ENCODE measurements at places on chromosomes 16 and 17.

GRCh38 chr17:82463925-82464566 is 5.5 kb downstream of the NARF start:
- no peak for DNase-seq

- DNase-seq = no peak
These were observed 17.1 kb upstream of the ATP6V0A1 start for GRCh38 chr17:42441371-42442195.

DNA sequence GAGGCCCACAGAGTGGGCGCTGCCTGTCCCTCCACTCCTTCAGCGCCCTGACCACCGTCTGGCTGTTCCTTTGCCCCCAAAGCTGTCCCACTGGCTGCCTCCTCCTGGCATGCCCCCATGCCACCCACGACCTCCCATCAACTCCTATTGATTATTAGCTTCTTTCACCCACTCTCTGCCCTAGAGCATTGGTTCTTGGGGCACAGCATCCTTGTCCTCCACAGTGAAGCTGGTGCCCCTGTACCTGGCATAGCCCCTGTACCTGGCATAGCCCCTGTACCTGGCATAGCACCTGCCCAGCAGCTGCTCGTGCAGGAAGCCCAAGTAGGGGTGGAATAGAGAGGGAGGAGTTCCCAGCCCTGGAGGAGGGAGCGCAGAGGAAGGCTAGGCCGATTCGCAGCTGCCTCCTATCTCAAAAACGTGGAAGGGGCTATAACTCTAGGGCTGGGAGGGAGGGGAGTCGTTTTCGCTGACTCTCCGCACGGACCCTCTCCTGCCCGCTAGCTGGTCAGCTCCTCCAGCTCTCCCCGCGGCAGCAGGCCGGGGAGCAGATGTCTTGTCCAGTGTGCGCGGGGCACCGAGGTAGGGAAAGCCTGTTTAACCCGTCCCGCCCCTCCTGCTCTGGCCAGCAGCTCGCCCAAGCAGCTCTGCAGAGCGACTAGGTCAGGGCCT is 5.7 kb upstream of the ACTG1 start:
- DNase-seq = no peak

DNA sequence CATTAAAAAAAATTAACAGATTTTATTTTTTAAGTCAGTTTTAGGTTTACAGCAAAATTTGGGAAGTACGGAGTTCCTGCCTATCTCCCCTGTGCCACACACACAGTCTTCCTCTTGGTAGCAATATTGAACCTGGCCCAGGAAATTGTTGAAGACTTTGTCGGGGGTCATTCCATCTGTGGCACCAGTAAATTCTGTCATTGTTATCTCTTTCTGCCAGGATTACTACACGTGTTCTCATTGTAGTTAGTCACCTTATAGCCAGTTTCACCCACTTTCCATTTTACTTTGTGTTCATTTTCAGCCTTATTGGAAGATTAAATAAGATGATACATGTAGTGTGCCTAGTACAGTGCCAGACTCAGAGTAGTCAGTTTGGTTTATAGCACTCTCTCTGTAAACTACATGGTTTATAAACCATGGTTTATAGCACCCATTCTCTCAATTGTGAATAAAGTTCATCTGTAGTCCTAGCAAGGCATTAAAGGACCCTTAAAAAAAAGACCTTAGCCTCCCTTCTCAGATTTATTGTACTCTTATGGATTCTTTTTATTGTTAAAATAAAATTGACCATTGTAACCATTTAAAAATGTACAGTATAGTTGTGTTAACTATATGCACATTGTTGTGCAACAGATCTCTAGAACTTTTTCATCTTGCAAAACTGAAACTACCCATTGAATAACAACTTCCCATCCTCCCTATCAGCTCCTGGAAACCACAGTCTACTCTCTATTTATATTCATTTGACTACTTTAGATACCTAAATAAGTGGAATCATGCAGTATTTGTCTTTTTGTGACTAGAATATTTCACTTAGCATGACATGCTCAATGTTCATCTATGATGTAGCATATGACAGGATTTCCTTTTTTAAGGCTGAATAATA is 36.1 kb downstream of the NLK start:
- no peak for DNase-seq

DNA sequence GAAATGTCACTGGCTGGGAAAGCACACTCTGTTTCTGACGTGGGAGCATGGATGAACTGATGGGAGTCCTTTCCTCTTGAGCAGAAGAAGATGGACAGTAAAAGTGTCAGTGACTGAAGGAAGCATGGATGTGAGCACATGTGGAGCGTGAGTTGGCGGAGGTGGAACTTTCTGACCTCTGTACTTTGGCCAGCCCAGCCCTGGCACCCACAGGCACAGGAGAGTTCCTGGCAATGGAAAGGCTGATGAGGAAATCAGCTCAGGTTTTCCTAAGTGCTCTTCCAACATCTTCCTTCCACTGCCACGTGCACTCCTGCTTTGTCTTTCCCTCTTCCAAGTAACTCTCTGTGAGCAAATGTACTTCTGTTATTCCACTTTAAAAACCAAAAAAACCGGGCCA is 276.8 kb downstream of the NTN1 start:
- no peak for DNase-seq

- no peak for DNase-seq
These were observed 113.3 kb upstream of the ADAMTS18 start for GRCh38 chr16:77548151-77548550.

Data from T follicular helper cell (primary cell).